ENCODE measurements at places on chromosomes 5 and 9. TPM values are rescaled to one million over a fixed set of nuclear protein-coding genes. Genes with fewer than 3 reads are reported as not detected.
A peak's percentile ranks its signal among the peaks of the same experiment; 100 is the strongest.

DNA sequence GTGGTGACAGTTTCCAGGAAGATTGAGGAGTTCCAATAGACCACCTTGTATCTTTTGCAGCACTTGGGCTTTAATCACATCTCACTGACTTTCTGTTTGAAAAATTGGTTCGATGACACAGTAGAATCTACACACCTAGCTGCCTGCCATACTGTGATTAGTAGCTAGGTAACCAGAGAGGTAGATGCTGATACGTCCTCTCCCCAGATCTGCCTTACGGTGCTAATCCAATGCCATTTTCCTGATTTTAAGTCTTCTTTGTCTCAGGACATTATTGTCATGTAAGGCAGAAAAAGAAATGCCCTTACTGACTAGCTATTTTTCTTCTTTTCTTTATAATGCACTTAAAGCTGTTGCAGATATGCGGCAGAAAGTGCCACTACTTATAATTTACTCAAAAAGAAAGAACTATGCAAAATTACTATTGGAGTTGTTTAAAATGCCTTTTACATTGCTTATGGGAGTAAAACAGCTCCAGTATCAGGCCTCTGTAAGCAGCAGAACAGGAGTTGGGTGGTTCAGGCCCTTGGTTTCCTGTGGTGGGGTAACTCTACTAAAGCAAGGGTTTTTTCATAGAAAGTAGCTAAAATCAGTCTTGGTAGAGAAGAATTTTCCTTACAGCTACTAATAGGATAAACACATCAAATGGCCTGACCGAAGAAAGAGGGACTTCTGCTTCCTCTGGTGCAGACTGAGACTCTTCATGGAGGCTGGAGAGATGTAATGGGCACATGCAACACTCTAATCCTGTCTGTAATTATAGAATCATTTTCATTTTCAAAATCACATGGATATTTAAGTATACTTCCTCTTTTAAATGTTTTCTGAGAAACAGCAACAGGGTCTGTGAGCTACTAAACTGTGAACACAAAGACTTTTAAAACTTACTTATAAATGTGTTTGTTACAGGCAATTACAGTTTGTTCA, 177.2 kb downstream of the MAPKAP1 start:
- DNase-seq, result no peak

The UBE2QL1 gene
- total RNA-seq, result not detected

- DNase-seq, result no peak
Observed at GRCh38 chr5:22614486-22615094, 238.6 kb downstream of the CDH12 start.

DNA sequence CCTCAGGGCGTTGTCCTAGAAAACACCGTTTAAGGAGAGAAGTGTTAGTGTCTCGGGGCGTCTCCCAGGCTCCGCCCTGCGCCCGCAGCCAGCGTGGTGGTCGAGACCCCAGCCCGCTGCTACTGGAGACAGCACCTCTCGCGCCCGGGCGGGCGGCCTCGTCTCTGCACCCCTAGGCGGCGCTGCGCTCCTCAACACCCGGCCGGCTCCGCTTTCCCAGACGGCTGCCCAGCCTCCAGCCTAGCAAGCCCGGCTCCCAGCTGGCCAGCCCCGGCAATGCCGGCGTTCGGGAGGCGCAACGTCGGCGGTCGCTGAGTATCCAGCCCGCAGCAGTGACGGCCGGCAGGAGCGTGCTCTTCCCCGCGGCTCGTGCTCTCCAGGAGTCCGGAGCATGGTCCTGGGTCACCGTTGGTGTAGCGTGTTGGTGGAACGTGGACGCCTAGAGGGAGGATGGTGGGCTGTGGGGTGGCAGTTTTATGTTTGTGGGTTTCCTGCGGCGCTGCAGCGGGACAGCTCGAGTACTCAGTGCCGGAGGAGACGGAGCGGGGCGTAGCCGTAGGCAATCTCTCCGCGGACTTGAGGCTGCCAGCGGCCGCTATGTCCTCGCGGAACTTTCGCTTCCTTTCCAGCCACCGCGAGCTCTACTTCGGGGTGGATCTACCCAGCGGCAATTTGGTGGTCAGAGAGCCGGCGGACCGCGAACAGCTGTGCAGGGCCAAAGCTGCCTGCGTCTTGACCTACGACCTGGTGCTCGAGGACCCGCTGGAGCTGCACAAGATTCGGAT, 536 bp downstream of the PCDHAC1 start:
- no peak for DNase-seq

GRCh38 chr5:63127054-63127453, 548.4 kb downstream of the LRRC70 start:
- DNase-seq, result no peak

- DNase-seq, result no peak
Observed at GRCh38 chr9:78393340-78393739, 96.4 kb downstream of the PSAT1 start.

DNA sequence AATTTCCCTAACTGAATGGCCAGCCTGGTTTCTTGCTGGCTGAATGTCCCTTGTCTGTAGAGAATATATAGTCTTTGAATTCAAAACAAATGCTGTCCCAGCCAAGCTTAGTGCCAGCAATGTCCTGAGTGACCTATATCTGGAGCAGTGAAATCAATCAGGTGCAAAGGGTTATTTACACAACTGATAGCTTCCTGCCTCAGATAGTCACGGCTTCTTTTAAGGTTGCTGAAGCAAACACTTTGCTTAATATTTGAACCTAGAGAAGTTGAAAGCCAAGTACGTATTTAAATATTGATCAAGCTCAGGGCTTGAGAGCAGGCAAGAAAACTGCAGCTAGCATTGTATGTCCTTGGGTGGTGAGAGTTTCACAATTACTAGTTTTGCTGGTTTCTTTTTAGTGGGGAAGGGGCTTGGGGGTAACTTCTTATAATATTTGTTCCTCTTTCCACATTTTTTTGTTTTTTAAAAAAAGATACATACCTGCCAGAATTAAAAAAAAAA, 2.0 kb upstream of the ARHGEF28 start:
- no peak for DNase-seq

The CDH12 gene
- not detected for total RNA-seq

GRCh38 chr9:105625088-105625487, 37.2 kb upstream of the TAL2 start:
- no peak for DNase-seq

GRCh38 chr9:110072597-110073355, 135.2 kb downstream of the C9orf152 start:
- peak; percentile 60 for DNase-seq

DNA sequence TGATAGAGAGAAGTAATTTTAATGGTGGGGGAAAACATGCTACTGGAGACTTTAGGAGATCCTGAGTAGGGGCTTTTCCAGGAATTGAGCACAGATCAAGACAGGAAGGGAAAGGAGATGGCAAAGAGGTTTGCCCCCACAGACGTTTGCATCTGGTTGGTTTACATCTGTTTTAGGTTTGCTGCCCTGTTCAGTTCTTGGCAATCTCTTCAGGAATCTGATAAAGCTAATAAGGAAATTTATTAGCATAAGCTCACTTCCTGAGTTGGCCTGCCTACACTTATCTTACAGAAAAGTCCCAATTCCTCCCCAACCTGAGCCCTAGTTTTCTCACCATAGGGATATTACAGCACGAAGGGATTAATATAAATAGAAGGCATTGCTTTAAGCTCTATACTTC, 3.4 kb upstream of the CFAP95 start:
- DNase-seq, result no peak

The TEK gene
- 0.26 TPM for total RNA-seq

- no peak for DNase-seq
Observed at GRCh38 chr5:135179308-135179980, 145.4 kb upstream of the PITX1 start.

DNA sequence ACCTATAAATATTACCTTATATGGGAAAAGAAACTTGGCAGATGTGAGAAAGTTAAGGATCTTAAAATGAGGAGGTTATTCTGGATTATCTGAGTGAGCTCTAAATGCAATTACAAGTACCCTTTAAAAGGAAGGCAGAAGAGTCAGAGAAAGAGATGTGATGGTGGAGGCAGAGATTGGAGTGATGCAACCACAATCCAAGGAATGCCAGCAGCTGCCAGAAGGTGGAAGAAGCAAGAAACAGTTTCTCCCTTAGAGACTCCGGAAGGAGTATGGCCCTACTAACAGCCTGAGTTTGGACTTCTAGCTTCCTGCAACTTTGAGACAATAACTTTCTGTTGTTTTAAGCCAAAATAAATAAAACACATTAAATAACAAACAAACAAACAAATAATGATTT, 108.7 kb upstream of the PRLR start:
- no peak for DNase-seq

DNA sequence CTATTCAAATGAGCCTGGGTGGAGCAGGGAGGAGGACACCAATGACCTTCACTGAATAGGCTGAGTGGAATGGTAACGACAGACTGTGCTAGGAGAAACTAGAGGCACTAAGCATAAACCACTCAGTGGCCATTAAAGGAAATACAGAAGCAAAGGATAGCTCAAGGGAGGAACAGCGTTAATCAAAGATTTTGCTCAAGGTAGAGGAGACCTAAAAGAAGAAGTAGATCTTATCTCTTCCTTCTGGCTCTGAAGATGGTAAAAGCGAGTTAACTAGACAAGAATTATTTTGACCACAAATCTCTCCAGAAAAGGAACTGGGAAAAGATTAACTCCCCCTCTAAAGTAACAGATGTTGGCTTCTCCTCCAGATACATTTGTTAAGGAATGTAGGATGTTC, 299.6 kb downstream of the EPB41L4A start:
- DNase-seq, result peak; percentile 2

The GABRA1 gene
- total RNA-seq, result not detected

DNA sequence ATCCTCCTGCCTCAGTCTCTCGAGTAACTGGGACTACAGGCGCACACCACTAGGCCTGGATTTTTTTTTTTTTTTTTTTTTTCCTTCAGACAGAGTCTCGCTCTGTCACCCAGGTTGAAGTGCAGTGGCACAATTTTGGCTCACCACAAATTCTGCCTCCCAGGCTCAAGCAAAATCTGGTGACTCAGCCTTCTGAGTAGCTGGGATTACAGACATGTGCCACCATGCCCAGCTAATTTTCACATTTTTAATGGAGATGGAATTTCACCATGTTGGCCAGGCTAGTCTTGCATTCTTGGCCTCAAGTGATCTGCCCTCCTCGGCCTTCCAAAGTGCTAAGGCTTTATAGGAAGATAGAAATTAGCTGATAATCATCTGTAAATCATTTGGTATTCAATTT, 43.9 kb downstream of the NSA2 start:
- peak; percentile 47 for DNase-seq

DNA sequence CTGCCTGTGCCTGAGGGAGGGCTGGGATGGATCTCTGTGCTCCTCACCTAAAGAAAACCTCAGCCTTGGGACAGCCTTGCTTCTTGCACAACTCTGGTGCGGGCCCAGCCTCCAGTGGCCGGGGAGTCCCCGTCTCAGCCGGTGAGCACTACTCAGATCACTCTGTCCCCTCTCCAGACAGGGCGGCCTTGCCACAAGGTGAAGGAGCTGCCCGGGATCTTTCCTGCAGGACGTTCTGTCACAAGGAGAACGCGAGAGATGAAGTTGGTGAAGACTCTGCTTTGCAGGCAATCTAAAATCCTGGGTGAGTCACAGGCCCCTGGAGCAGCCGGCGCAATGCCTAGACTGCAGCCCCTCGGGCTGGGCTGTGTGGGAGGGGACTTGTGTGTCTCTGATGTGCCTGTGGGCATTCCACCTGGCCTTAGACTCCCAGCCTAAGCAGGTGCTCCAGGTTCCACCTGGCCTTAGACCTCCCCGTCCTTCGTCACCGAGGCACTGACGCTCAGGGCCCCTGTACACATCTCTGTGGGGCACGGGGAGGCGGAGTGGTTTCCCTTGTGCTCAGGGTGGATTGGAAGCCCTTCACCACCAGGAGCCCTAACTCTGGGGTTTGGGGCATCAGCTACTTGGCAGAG, 15.2 kb upstream of the IRX4 start:
- DNase-seq, result no peak
